ENCODE measurements at places on chromosomes 6 and 20. TPM values are rescaled to one million over a fixed set of nuclear protein-coding genes. Genes with fewer than 3 reads are reported as not detected.

DNA sequence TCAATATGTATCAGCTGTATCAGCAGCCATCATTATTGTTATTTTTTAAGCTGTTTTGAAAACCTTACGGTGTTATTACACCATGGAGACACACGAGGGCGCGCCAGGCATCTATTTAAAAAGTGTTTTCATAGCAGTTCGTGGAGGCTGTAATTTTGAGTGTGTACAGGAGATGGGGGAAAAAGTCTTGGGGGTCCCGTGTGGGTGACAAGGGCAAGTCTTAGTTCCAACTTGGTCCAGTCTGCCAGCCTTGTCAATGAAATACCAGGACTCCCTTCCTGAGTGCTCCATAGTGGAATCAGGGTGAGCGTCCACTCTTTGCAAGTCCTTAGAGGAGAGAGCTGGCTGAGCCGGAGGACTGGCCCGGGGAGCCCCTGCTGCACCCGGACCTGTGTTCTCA, 43.3 kb downstream of the SLC2A10 start:
- DNase-seq: peak; percentile 77

GRCh38 chr20:4375881-4376280, 345.8 kb upstream of the PRND start:
- DNase-seq: no peak

DNA sequence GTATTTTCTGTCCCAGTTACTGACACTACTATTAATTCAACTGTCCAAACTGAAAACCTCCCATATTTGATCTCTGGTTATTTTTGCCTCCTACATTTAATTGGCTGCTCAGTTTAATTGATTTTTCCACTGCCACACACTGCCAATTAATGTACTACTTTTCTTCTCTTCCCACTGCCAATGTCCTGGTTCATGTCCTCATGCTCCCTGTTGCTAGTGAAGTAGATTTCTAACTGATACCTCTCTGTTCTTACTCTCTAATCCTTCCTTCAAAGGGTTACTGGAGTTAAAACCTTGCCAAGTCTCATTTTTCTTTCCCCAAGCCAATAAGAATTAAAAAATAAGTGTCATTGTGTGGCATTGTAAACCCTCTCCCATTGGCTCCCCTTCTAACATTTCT, 440.6 kb upstream of the JAG1 start:
- no peak for DNase-seq

- DNase-seq: no peak
Measured at GRCh38 chr6:137290601-137291261, 71.5 kb upstream of the IFNGR1 start.

The SLC22A2 gene
- 0.19 TPM for total RNA-seq

DNA sequence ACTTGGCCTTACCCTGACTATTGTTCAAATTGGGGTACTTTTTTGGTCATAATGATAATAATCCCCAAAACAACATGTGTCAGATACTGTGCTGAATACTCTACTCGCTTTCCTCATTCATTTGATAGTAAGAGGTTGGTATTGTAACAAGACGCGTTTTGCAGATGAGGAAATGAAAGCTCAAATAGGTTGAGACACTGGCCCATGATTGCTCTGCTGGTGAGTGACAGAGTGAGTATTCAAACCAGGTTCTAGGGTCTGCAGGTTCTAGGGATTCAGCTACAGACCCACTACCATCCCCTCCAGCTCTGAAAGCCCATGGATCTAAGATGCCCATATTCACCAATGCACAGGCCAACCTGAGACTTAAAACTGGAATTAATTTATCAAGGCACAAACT, 1.3 kb upstream of the ENPP4 start:
- no peak for DNase-seq

Data from Caco-2 (cell line).